ENCODE measurements at places on chromosomes 7 and 10.

DNA sequence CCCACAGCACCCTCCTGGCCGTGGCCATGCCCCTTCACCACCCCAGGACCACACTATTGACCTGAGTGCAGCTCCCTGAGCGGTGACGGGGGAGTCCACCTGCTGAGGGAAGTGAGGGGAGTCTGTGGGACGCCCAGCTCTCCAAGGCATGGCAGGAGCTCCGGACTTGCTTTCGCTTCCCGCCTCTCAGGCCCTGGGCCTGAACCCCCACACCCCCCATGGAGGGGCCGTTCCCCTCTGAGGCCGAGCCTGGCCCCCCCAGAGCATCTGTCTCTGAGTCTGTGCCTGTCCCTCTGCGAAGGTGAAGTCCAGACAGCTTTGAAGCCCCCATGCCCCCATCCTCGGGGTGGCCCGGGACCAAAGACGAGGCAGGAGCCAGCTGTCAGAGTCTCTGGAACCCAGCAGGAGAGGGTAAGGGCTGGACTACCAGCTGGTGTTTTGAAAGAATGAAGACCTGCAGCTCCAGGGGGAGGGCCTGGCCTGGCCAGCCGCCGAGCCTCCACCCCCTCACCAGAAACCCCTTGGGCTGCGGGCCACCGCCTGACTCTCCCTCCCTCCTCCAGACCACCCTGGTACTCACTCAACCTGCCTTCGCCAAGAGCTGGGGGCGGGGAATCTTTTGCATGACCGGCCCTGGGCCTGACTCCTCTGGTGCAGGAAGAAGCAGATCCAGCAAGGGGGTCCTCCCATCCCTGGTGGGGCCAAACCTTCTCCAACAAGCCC, 114.0 kb downstream of the PDGFA start:
- no peak for DNase-seq

DNA sequence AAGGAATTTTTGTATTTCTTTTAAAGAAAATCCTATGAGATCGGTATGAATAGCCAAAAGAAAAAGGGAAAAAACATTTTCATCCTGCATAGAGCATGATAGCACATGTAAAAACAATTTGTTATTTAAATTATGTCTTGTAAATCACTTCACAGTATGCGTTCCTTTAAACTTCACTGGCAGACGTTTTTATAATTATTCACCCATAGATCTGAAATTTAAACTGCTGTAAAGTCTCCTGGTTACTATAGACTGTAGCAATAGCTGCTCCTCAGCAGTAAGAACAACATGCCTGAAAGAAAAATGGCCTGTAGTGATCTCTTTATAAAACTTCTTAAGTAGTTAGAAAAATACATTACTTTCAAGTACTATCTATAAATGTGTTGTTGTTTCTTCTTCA, 26.5 kb downstream of the CAPZA2 start:
- DNase-seq, result no peak

GRCh38 chr10:127934383-127934782, 27.5 kb downstream of the PTPRE start:
- DNase-seq, result no peak

- no peak for DNase-seq
Measured at GRCh38 chr10:92567952-92568600, 5.8 kb downstream of the IDE start.

- DNase-seq, result no peak
Measured at GRCh38 chr7:29565634-29565981, 2.0 kb downstream of the PRR15 start.

DNA sequence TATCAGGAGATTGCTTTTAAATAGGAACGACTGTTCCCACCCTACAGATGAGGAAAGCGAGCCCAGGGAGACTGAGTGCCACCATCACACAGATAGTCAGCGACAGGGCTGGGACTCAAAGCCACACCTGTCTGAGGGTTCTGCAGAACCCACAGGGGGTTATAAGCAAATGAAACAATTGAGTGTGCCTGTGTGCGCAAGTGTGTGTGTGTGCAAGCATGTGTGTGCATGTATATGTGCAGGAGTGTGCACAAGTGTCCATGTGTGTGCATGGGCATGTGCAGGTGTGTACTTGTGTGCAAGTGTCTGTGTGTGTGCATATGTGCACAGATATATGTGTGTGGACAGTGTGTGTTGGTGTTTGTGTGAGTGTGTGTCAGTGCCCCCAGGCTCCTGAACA, 280.2 kb downstream of the GRID1 start:
- no peak for DNase-seq

- DNase-seq, result no peak
Measured at GRCh38 chr10:89738551-89739209, 37.3 kb downstream of the KIF20B start.

DNA sequence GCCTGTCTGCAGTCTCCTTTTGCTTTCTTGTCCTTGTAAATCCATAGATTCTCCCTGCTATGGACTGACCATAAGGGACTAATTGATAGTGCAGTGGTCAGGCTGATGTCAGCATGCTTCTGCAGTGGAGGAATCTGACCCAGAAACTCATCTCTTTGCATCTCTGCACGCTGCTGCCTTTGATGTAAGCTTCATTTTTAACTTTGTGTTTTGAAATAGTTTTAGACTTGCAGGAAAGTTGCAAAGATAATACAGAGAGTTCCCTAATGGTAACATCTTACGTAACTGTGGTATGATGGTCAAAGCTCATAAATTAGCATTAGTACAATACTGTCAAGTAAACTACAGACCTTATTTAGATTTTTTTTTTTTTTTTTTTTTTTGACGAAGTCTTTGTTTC, 89.6 kb downstream of the GALNT17 start:
- no peak for DNase-seq

GRCh38 chr7:67462781-67463191, 466.2 kb downstream of the TYW1 start:
- DNase-seq, result no peak

DNA sequence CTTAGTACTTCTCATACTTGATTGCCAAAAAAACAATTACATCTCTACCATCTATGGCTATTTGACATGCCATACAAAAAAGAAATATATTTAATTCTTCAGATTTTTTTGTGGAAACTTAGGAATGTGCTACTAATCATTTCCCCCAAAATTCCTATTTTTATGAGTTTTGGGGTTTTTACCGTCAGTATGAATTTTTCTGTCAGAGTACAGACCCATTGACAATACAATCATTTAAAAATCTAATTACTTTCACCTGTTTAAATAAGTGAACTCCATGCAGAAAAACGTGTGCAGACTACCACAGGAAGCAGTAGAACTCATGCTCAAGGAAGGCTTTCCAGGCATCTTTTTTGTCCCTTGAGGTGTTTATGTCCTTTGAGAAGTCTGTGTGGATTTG, 48.8 kb upstream of the FOXP2 start:
- no peak for DNase-seq

- DNase-seq, result no peak
Measured at GRCh38 chr7:155752756-155753445, 59.4 kb downstream of the SHH start.

GRCh38 chr10:13337827-13338196, 10.3 kb downstream of the SEPHS1 start:
- no peak for DNase-seq

DNA sequence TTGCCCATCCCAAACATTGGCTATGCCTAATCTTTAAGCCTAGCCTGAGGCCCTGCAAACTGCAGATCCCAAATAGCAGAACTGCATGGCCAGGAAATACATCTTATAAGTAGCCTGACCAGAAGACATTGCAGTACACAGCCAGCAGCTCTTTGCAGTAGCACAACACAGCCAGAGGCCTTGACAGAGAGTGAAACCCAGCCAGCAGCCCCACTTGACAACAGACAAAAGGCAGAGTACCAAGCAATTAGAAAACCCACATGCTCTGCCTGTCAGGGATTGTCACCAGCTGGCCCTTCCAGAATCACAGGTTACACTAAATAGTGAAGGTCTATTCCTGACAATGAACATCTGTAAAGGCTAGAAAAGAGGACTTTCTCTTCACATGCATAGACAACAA, 242.8 kb upstream of the TMEM72 start:
- no peak for DNase-seq

DNA sequence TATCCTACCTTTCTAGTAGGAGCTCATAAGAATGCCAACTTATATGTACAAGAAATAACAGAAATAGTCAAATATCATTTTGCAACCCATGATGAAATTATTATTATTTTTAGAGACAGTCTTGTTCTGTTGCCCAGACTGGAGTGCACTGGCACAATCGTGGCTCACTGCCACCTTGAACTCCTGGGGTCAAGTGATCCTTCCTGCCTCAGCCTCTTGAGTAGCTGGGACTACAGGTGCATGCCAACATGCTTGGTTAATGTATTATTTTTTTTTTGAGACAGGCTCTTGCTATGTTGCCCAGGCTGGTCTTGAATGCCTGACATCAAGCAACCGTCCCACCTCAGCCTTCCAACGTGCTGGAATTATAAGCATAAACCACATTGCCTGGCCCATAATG, 44.8 kb downstream of the TNPO3 start:
- DNase-seq, result no peak

DNA sequence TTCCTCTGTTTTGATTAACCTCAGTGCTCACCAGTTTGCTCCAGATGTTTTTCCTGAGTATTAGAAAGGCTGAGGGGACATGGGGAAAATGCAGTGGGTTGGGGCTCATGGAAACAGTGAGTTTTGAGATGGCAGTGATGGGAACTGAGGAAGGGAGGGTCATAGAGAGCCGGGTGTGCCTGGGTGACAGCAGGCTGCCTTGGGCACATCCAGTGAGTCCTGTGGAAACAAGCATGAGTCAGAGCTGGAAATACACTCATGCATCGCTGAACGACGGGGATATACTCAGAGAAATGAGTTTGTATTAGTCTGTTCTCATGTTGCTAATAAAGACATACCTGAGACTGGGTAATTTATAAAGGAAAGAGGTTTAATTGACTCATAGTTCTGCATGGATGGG, 202.2 kb downstream of the TMEM178B start:
- no peak for DNase-seq

DNA sequence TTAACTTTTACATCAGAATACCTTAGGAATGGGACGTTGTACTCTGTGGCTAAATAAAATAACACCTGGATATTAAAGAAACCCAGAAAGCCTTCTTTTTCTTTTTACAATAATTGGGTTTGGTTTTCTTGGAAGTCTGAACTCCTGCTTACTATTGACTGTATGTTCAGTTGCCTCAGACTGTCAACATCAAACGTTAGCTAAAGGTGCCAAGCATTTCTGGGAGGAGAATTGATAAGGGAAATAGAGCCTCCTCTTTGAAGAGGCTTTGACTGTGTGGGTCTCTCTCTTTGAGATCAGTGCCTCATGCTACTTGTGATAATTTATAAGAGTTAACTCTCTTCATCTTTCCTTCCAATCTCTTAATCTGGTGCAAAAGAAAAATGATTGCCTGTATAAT, 224.7 kb upstream of the BMPER start:
- DNase-seq, result no peak

- no peak for DNase-seq
Measured at GRCh38 chr10:132247943-132248342, 59.8 kb downstream of the STK32C start.

GRCh38 chr7:92881091-92881485, 44.7 kb upstream of the CDK6 start:
- no peak for DNase-seq

- no peak for DNase-seq
Measured at GRCh38 chr10:103181244-103181643, 11.8 kb downstream of the NT5C2 start.

- no peak for DNase-seq
Measured at GRCh38 chr7:49243521-49243920, 319.2 kb downstream of the CDC14C start.

DNA sequence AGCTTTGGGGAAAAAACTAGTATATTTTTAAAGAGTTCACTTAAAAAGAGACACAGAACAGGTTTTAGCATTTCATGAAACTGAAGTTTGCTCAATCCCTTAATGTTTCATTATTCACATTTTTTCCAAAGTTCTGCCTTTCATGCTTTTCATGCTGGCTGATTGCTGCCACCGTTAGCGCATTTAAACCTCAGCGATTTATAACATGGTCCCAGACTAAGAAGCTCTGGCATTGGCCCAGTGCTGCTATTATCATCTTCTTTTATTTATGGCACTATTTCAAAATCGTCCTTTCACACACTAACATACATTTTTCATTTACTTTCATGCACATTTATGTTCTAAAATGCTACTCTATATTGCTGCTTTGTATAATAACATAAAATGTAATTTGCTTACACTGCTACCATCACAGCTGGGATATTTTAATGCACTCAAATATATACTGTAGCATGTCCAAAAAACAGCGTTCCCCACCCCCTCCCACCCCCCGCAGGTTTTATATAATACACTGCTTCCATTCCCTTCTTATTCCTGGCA, 141.9 kb downstream of the MPP7 start:
- DNase-seq, result no peak

DNA sequence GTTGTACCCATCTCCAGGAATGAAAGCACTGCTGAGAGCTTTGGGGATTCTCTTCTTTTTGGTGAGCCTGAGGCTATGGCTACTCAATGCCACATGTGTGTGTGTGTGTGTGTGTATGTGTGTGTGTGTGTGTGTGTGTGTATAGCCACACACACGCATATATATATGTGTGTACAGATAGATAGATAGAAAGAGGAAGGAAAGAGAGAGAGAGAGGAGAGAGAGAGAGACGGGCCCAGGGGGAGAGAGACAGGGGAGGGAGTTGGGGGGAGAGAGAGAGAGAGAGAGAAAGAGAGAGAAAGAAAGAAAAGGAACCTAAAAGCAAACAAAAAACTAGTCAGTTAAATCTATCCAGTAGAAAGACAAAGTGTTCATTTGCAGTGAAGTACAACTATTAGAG, 8.3 kb downstream of the SLC13A4 start:
- no peak for DNase-seq

DNA sequence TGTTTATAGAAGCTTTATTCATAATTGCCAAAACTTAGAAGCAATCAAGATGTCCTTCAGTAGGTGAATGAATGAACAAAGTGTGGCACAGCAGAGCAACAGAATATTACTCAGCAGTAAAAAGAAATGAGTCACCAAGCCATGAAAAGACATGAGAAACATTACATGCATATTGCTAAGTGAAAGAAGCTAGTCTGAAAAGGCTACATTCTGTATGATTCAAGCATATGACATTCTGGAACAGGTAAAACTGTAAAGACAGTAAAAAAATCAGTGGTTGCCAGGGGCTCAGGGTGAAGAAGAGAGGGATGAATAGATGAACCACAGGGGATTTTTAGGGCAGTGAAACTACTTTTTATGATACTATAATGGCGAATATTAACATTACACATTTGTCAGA, 80.9 kb upstream of the APBB1IP start:
- no peak for DNase-seq

- DNase-seq, result no peak
Measured at GRCh38 chr10:79230328-79230830, 116.9 kb upstream of the PPIF start.

All from glomerular endothelial cell (primary cell).